Hematopoietic multipotent progenitor cell treated with erythropoietin and hydrocortisone succinate and interleukin-3 and kit ligand, for 17 days (in vitro differentiated cells): ENCODE measurements at places on chromosomes 12 and 14.

GRCh38 chr12:51011955-51012354, 14.2 kb downstream of the SLC11A2 start:
- no peak for DNase-seq

- no peak for DNase-seq
These were observed 493.3 kb downstream of the EGLN3 start for GRCh38 chr14:33457617-33458016.

DNA sequence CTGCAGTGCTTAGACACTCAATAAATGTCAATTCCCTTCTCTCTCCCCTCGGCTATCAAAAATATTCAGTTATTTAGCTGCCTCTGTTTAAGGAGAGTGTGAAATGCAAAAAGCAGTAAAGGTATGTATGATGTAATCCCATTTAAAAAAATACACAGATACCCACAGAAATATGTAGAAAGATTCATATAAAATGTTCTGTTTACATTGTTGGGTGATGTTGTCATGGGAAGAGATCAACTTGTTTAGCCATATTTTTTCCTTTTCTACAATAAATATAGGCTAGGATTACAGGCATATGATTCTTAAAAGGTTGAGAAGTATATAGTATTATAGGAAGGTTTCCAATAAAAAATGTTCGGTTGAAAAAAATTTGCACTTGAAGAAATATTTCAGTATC, 7.8 kb downstream of the PPP2R3C start:
- DNase-seq, result no peak

- no peak for DNase-seq
These were observed 1.3 kb downstream of the AP1G2 start for GRCh38 chr14:23566112-23566777.

GRCh38 chr12:42332301-42333285, 6.6 kb downstream of the PPHLN1 start:
- DNase-seq, result peak; percentile 74

DNA sequence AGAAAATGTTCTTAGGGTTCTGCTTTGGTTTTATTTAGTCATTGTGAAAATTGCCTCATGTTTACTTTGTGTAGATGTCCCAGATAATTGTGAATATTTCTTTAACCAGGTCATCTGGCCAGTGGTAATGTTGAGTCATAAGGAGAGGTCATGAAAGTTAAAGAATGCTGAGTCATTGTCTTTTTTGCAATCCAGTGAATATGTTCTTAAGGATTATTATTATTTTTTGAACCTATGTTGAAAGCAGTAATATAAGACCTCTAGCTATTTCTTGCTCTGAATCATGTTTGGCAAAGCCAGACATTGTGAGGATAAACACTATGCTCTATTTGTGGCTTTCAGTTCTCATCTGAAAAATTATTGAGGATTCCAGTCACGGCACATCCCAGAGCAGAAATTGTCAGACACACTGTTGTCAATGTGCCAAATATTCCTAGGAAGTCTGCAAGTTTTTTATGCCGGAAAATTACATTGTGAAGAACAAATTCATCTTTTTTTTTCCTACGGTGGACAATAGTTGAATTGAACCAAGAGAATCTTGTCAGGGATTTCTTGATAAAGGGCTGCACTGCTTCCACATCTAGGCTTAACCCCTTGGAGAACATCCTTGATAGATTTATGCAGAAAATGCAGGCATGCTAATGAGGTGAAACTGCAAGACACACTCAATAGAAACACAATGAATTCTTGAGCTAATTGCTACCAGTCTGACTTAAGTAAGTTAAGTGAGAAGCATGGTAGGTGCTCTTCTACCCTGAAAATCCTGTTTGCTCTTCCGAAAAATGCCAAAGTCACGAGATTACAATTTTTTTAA, 369.6 kb downstream of the ATP23 start:
- DNase-seq, result no peak
